Nucleus accumbens (tissue), 56 donors: ENCODE measurements at places on chromosomes 1 and 21.
A peak's percentile ranks its signal among the peaks of the same experiment; 100 is the strongest.

DNA sequence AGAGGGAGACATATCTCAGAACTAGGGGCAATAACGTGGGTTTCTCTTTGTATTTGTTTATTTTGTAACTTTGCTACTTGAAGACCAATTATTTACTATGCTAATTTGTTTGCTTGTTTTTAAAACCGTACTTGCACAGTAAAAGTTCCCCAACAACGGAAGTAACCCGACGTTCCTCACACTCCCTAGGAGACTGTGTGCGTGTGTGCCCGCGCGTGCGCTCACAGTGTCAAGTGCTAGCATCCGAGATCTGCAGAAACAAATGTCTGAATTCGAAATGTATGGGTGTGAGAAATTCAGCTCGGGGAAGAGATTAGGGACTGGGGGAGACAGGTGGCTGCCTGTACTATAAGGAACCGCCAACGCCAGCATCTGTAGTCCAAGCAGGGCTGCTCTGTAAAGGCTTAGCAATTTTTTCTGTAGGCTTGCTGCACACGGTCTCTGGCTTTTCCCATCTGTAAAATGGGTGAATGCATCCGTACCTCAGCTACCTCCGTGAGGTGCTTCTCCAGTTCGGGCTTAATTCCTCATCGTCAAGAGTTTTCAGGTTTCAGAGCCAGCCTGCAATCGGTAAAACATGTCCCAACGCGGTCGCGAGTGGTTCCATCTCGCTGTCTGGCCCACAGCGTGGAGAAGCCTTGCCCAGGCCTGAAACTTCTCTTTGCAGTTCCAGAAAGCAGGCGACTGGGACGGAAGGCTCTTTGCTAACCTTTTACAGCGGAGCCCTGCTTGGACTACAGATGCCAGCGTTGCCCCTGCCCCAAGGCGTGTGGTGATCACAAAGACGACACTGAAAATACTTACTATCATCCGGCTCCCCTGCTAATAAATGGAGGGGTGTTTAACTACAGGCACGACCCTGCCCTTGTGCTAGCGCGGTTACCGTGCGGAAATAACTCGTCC is 1.3 kb upstream of the OLIG2 start:
- no peak for DNase-seq

DNA sequence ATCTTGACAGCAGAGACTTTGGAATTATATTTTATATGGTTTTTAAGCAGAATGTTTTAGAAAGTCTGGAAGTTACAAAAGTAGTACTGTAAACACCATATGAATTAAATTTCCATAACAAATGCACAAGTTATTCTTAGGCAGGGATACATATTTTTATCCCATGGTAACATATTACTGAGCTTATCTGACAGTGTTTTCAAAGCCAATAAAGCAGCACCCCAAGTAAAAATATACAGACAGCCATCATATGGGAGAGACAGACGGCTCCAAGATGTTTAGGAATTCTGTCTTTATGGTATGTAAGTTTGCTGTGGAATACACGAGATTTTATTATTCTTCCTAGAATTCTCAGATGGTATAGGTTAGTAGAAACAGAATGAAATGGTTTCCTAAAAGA is 12.0 kb upstream of the GNG4 start:
- no peak for DNase-seq

GRCh38 chr1:222243902-222244301 is 304.0 kb downstream of the HHIPL2 start:
- no peak for DNase-seq

DNA sequence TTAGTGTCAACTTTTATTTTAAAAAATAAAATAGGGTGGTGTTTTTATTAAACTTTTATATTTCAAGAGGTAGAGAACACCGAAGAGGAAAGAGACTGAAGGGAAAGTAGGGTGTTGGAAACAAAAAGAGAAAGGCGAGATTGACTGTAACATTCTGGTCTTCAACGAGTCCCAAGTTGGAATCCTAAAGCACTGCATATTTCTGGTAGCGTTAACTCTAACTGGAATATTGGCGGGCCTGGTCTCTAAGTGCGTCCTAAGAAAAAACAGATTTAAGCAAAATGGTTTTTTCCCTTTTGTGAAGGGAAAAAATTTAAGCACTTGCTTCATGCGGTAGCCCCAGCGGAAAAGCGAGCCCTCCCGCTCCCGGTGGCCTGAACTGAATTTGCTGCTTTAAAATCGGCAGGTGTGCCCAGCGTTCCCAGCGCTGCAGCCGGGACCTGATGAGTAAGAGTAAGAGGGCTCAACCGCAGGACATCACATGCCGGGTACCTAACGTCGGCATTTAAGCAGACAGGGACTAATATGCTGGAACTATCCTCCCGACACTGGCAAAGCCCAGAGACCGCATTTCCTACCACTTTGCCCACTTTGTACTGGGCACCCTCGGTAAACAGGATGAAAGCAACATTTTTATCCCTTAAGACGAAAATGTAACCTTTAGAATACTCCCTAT is 30.5 kb upstream of the NFIA start:
- peak; percentile 11 for DNase-seq

DNA sequence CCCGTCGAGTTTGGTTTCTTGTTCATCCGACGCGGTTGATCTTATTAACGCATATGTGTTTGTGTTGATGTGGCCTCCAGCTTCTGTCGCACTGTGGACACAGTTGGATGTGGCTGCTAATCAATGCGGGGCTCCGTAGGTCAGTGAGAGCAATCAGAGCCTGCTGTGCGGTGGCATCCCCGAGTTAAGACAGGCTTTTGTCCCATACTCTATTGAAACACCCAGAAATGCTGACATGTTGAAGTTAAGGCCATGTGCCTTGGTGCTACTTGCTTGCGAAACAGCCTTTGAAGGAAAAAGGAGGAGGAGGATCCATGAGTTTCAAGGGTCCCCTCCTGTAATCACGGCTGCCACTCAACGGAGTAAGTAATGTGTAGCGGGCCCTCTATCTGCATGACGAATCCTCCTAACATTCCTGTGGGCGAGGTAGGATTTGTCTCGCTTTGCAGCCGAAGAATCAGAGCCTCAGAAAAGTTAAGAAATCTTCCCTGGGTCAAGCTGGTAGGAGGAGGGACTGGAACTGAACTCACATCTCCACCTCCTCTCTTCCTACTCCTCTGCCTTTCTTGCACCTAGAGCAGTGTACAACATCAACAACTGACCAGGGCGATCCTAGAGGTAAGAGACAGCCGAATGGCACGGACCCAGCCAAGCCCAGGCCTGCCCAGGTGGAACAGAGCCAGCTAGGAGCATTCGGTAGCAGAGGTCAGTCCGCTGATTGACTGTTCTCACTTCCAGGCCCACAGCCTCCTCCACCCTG is 19.5 kb downstream of the PDE9A start:
- no peak for DNase-seq

DNA sequence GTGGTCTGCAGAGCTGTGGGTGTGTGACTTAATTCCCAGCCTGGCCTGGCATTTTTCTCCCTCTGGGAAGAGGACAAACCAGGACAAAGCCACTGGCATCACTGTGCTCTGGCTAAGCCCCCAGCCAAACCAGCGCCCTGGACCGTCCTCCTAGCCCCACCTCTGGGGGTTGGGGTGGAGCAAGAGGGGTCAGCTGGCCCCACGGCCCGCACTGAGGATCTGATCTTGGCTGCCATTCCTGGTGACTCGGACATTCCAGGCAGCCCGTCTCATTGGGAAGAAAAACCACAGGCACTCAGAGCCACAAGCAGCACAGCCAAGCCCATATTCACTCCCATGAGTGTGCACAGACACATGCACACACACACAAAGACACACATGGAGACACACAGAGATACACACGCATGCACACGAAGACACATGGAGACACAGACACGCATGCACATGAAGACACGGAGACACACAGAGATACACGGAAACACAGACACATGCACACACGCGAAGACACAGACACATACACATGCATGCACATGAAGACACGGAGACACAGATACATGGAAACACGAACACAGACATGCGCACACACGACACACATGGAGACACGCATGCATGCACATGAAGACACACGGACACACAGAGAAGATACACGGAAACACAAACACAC is 2.3 kb upstream of the MXRA8 start:
- DNase-seq, result no peak

DNA sequence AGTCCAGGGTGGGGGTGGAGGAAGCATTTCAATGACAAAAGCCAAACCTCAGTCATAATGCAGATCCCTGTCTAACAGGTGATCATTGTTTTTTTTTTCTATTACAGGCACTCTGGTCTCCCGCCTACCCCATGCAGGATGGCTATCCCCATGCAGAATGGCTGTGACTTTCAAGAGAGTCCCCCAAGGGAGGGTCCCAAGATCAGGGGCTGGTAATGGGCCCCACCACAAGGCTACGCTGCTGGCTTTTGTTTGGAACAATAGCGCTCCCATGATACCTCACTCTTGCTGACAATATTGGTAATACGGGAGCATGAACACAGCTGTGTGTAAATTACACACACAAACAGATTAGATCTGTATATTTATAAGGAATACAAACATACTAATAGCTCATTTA is 119.4 kb downstream of the SLC45A1 start:
- DNase-seq, result no peak

- DNase-seq, result no peak
Measured at GRCh38 chr1:109218516-109218915, 4.8 kb downstream of the SARS1 start.

DNA sequence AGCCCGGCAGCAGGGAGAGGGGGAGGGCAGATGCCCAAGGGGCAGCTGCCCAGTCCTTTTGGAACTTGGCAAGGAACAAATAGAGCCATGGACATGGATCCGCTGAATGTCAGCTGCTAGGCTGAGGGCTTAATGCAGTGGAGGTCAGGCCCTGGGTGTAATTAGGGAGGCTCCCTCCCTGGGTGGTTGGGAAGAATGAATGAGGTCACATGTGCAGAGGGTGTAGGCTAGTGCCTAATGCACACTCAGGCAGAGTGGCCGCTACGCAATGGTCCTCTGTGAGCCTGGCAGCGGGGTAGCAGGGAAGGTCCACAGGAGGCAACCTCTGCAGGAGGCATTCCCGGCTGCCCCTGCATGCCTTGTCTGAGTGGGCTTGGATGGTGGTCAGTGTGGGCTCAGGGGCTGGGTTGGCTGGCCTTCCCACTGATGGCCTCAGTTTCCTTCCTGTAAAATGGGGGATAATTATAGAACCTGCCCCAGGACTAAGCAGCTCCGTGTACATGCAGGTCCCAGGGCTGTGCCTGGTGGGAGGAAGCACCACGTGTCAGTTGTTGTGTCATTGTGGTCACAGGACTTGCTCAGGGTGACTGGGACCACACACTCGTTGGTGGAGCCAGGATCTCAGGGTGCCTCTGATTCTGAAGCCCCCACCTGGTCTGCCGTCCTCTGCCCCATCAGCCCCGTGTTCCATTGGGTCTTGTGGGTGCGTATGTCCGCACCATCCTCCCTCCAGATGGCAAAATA is 81.6 kb upstream of the ACTL8 start:
- peak; percentile 37 for DNase-seq

GRCh38 chr1:245264226-245264625 is 109.4 kb downstream of the KIF26B start:
- DNase-seq, result no peak

DNA sequence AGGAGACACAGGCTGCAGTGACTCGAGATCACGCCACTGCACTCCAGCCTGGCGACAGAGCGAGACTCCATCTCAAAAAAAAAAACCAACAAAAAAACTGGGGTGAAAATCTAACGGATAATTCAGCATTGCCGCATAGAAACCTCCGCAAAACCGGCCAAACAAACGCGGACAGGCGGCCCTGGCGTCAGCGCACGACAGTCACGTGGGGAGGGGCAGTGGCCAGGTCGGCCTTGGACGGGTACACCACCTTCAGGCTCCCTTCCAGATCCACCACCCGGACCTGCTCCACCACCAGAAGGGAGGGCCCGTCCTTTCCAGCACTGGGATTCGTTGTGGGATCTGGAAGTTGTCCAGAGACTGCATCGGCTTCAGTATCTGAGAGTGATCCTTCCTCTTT is 8.4 kb downstream of the SMIM1 start:
- DNase-seq, result no peak

DNA sequence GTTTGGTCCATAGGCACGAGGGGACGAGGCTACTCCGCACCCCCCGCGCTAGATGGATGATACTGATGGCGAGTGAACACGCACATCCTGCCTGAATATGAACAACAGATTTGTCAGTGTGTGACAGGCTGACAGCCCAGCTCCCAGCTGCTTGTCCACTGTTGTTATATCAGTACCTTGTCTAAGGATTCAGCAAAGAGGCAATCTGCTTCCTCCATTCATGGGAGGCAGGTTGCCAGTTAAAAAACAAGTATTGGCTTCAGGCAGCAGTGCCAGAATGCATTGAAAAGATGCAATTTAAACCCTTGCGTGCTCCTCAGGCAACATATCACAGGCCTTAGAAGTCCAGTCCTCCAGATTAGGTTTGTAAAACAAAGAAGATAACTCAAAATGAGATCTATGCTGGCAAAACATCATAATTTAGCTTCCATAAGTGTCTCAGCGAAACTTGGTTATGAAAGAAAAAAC is 223.3 kb downstream of the GPATCH2 start:
- no peak for DNase-seq

GRCh38 chr21:29849735-29850176 is 90.0 kb downstream of the GRIK1 start:
- DNase-seq, result no peak

GRCh38 chr1:85343213-85343611 is 66.8 kb upstream of the BCL10 start:
- no peak for DNase-seq

DNA sequence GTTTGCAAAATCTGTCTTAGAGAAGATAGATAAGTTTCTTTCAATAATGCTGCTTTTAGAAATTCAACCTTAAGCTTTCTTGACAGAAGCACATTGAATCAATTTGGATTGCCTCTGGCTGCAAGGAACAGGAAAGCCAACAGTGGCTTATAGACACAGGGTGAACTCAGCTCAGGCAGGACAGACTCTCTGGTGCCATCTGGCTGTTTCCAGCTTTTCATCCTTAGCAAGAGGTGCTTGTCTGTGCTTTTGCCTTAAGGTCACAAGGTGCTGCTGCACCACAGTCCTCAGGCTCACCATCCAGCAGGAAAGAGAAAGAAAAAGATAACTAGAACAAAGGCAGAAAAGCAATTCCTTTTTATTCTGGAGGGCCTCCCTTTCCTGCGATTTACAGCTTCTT is 93.7 kb upstream of the ETS2 start:
- no peak for DNase-seq

GRCh38 chr1:109502364-109502851 is 7.1 kb downstream of the AMIGO1 start:
- no peak for DNase-seq
